ENCODE measurements at places on chromosomes 6 and 20.

DNA sequence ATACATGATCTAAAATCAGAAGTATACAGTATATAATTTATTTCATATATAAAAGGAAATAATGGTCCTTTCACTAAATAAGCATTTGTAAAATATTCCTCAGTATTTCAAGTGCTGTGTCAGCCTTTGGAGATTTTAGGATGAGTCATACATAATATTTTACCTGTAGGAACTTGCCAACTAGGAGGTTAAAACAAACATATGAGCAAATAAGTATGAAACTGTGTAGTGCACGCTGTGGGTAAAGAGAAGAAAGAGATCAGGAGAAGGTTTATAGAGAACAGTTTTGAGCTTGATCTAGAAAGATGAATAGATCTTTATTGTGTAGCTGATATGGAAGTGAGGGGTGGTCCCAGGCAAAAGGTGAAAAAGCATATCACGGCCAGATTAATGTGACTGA is 169.9 kb upstream of the RNF217 start:
- DNase-seq, result no peak

DNA sequence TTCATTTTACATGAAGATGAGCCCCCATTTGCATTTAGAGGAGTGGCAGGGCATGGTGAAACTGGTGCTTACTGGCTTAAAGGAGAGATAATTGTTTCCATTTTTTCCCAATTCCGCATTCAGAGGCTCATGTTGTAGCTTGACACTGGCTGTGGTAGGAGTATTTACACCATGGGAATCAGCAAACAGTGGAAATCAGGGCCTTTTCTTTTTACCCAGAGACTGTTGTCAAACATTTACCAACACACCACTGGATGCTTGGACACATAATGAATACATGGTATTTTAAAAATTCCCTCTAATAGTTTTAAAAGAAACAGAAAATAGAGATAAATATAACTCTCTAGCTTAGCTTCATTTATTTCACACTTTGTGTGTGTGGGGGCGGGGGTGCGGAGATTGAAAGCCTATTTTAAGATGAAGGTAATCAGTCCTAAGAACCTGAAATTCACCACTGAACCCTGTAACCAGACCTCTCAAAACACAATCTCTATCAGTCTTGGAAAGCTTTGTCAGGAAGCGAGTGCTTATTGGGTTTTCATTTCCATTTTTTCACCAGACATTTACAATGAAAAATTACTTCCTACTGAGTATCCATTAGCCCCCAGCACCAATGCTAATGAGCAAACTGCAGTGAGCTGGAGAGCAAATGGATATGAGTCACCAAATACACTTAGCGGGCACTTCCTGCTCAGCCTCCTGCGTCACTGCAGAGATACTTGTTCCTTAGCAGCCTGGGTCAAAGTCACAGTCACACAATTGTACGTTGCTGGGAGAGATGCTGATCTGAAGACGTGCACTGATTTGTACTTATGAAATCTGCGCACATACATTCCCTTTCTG is 532.0 kb downstream of the BCKDHB start:
- peak; percentile 4 for DNase-seq

- DNase-seq, result no peak
Observed at GRCh38 chr6:11628562-11628961, 91.0 kb downstream of the TMEM170B start.

DNA sequence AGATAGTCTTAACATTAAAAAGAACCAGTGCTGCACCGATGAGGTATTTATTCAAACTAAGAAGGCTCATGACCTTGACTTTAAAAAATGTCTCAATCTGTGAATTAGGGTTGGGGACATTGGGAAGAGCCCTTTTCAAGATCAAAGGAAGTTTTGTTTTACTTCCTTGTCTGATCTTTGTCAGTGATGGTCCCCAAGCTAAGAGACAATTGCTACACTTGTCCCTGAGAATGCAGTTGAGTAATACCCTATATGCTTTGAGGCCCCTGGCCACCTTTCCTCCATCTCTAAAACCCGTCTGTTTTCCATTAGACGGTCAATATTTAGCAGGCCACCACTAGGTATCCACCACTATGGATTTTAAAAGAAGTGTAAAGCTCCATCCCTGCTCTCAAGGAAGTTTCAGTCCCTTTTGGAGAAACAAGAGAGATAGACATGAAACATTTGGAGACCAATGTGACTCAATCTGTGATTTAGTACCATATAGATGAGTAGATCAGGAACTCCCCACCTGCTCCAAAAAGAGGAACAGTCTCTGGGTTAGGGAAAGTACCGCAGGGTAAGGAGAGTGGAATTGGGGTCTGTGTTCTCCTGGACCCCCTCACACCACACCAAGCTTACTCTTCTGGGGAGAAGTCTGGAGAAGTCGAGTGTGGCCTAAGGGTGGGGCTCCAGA is 99.1 kb upstream of the ISM1 start:
- DNase-seq, result no peak

DNA sequence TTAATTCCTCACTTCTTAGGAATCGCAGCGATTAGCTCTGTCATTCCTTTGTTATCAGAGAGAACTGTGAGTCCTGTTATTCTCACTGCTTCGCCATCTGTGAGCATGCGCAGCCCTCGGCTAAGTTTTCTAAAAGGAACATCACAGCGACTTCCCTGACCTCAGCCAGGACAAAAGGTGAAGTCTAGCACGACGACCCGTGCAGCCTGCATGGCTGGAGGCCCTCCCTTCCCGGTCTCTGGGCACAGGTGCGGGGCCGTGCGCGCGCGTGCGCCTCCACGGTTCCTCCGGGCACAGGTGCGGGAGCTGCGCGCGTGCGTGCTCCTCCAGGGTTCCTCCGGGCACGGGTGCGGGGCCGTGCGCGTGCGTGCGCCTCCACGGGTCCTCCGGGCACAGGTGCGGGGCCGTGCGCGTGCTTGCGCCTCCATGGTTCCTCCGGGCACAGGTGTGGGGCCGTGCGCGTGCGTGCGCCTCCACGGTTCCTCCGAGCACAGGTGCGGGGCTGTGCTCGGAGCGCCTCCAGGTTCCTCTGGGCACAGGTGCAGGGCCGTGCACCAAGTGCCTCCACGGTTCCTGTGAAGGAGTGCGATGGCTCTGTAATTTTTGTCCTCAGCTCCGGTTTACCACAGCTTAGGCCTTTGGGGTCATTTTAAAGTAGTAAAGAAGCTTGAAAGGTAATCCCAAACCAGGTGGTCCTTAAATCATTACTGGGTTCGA is 212.3 kb downstream of the ERMARD start:
- no peak for DNase-seq

DNA sequence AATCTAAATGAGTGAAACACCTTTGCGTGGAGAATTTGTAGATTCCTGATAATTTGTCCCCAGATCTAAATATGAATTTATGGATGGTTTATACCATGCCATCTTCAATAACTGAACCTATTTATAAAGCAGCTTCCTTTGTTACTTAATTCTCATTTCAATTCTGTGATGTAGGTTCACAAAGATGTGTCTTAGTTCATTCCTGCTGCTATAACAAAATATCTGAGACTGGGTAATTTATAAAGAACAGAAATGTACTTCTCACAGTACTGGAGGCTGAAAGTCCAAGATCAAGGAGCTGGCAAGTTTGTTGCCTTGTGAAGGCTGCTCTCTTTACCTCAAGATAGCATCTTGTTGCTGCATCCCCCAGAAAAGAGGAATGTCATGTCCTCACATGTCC is 2.1 kb upstream of the TFB1M start:
- DNase-seq, result no peak

DNA sequence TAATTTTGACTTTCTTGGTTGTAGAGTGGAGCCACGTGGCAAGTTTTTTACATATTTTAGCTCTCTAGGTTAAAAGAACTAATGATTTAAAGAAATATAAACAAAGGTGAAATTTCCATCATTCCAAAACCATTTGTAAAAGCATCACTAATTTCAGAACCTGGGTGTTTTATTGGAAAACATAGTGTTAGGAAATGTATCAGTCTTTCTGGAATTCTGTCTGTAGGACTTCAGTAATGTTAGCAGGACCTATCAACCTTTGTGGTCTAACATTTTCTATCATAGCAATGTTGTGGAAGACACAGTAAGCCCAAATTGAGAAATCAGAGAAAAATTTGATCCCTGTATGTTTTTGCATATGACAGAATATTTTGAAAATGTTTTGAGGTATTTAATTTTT is 28.3 kb downstream of the L3MBTL3 start:
- no peak for DNase-seq

GRCh38 chr6:130947464-130947863 is 115.6 kb downstream of the EPB41L2 start:
- DNase-seq, result no peak

DNA sequence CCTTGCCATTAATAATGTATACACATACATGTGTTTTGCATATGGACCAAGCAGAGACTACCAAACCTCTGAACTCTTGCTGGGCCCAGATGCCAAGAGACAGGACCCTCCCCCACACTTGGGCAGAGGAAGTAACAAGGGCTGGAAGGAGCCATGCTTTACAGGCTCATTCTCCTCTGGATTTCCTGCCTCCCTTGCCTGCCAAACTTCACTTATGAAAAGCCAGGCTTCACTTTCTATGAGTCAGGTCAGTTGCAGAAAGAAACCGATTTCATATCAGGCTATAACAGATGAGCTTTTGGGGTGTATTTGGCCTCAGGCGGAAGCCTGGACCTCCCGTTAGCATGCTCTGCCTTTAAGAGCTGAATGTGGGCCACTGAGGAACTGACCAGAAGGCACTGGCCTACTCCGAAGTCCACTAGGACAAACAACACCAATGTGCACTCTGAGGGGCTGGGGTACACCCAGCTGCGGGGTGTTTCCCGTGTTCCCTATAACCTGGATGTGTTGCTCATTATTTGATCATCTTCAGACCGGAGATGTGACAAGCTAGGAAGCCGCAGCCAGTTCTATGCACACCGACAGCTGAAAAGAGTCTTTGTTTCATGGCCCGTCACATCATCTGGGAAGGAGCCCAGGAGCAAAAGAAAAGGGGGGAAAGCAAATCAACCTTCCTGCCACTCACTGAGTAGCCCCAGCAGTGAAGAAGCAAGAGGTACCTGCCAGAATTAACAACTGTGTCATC is 28.5 kb downstream of the HAO1 start:
- DNase-seq, result no peak

DNA sequence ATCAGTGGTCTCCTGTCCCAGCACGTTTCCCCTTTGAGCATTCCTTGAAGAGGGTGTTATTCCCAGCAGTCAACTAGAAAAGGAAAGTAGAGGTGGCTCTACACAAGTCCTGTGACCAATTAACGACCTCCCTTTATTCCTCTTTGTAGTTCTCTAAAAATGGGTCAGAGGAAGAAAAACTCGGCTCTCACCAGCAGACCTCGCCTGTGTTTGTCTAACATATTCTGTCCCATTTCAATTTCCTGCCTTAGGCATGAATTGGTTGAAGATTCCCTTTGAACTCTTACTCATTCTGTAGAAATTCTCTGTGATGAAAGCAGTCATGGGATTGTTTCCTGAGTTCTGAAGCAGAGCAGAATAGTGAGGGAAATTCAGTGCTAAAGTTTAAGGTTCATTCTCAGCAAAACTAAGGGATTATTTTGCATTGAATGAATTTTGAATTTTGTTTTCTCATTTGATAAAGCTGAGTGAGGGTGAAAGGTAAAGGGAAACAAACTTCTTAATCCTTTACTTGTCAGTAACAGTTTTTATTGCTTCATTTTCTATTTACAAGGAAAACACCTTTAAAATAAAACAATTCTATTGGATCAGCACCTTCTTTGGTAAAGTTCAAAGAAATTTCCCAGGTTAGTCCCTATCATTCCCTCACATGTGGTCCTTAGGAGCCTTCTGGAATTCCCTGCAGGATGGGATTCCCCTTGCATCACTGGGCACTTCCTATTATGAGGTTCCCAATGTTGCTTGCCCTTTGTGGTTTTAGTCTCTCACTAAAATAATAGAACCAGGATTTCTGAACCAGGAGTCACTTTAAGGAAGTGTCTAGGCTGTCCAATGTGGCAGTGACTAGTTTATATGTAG is 105.8 kb downstream of the SLX4IP start:
- no peak for DNase-seq

DNA sequence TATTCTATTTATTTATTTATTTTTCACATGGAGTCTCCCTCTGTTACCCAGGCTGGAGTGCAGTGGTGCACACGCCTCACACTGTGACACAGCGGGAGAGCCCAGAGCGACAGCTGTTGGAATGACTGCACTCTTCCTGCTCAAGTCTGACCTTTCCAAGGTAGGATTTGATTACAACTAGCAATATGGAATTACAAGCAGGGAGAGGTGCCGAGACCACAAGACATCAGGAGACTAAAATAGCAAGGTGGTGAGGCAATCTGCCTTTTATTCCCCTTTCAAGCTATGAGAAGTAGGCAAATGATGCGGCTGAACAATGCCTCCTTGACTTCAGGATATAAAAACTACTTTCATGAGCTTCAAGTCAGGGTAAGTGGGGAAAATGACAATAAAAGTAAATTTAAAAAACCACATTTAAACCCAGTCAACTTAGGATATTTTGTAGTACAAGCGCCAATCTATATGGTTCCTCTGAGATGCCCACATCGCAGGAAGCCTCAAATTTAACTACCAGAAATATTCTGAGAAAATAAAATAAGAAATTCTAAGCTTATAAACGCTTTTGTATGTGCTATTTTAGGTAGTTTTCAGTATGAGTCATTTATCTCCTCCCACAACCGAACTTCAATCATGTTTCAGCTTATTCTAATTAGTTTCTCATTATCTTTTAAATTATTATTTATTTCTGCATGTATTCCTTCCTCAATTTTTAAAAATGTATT is 146.9 kb upstream of the SGK1 start:
- no peak for DNase-seq

GRCh38 chr20:57716202-57716601 is 6.4 kb upstream of the PMEPA1 start:
- DNase-seq, result no peak

GRCh38 chr6:143695130-143695968 is 17.6 kb downstream of the PHACTR2 start:
- DNase-seq, result no peak

- no peak for DNase-seq
Observed at GRCh38 chr20:52259295-52259694, 67.7 kb upstream of the ZFP64 start.

DNA sequence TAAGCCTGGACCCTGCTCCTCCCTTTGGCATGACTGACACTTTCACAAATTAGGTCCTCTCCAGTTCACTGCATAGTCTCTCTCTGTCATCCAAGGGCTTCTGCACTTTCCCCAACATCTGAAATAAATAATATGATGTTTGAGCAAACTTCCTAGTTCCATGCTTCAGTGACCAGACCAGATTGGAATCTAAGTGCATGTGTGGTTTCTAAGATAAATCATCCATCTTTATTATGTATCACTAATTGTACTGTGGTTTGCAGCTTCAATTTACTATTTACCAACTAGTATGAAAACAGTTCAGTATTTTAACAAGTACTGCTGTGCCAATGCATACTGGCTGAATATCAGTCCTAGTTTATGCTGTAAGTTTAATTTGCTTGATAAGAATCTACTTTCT is 18.7 kb downstream of the SESN1 start:
- DNase-seq, result peak; percentile 23
